AG08396 (cell line): ENCODE measurements at places on chromosomes 11 and 22.

DNA sequence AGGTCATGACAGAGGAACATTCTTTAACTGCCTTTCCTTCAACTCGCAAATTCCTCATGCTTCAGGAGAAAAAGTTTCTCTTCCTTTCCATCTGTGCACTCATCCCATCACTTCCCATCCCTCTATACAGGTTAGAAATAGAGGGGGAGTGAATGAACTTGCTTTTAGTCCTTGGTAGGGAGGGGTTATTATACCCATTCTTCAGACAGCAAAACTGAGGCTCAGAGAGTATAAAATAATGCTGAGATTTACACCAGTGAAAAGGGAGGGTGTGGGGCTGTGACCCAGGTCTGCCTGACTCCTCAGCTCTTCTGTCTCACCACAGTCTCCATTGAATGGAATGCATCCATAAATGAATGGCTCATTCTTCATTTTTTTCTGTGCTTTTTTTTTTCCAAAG, 109.4 kb upstream of the RCN1 start:
- DNase-seq, result no peak

DNA sequence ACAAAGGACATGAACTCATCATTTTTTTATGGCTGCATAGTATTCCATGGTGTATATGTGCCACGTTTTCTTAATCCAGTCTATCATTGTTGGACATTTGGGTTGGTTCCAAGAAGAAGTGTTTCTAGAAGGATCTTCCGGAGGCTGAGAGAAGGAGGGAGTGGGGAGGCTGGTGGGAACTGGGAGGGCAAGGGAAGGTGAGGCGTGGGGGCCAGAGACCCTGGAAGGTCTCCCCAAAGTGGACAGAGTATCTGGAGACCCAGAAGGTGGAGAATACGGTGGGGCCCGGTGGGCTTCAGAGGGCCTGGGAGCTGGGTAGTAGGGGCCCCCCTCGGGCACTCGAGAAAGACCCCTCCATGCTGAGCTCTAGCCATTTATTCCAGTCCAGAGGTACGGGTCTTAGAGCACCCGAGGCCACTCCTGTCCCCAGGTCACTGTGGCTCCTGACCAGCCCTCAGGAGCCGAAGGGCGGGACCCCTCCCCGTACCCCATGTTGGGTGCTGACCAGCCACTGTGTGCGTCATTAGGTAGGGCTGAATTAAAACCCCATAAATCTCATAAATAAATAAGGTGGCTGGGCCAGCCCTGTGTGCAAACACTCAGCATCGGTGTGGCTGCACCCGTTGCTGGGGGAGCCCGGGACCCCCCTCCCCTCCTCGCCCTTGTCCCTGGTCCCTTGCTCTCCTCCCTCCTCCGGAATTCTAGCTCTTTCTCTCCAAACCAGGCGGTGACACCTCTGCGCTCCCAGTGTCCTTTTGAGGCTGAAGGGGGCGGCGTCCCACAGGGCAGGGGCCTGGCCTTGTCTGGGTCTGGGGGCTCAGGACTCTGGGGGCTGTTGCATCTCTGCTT, 38.8 kb upstream of the MUC5AC start:
- no peak for DNase-seq

DNA sequence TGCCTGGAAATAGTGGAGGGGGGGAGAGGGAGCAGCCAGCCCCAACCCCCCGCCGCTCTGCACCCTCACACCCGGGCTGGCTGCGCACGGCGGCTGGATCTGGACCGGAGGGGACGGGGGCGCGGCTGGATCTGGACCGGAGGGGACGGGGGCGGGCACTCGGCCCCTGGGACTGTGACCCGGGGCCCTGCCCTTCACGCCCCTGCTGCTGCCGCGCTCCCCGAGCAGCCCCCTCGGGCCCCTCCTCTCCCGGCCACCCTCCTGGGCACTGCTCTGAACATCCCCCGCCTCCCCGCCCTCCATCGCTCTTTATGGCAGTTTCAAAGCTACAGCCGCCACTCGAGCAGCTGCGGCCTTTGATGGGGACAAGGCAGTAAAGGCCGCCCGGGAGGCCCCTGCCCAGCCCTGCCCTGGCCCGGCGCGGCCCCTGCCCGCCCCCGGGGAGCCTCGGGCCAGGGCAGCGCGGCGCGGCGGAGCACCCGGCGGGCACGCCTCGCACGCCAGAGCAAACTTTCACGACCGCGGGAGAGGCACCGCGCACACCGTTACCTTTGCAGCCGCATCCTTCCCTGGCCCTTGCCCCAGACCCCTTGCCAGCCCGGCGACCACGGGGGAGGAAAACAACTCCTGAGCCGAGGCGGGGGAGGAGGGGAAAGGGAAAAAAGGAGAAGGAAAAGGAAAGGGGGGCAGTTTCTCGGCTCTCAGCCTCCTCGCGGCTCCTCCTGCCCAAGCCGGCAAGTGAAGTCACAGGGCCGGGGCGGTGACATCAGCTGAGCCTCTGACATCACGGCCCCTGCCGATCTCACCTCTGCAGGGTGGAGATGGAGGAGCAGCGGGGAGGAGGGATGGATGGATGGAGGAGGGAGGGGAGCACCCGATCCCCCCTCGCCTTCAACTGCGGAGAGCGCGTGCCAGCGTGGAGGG, 13.1 kb upstream of the TCF20 start:
- DNase-seq, result peak; percentile 54

DNA sequence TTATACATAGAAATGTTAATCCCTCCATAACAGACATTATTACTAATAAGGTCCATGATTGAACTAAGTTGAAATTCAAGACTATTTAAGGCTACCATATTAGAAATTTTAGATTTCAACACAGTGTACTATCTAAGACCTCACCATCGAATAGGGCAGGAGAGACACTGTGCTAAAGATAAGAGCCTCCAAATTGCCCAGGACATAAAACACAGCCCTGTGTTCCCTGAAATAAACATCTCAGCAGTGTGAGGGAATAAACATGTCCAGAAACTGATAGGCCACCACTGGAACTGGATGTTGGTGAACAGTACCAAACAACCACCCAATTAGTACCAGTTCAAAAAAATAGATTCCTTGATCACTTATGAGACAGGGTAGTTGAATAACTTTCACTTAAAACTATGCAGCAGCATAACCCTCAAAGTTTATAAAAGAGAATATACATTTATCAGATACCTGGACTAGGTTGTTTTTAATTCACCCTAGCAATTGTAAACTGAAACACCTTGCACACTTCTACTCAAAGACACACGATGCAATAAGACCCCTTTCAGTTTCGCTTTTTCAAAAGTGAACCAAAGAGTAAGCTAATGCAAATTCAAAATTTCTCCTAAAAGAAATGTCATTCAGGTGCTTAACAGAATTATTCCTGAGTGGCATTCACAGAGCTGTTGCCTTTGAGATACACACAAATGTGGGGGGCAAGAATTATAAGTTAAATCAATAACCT, 34.3 kb downstream of the USP28 start:
- no peak for DNase-seq

- DNase-seq, result no peak
These were observed 1.6 kb upstream of the MAP4K2 start for GRCh38 chr11:64804346-64805210.

DNA sequence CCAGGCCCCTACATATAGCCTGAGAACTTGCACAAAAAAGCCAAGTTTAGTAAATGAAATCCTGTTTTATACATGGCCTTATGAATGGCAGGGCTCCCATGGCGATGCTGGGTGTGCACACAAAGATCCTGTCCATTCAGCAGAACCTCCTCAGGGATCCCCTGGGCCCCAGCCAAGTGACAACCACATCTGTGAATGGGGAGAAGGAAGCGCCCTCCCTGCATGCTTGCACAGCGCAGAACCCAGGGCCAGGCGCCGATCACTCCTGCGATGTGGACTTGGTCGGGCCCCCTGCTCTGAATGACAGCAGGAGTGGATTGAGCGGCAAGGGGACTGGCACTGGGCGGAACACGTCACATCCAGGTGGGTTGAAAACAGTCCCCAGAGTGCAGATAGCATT, 4.5 kb upstream of the CDC42EP2 start:
- DNase-seq, result no peak
